ENCODE measurements at places on chromosomes 5 and 9. TPM values are rescaled to one million over a fixed set of nuclear protein-coding genes. Genes with fewer than 3 reads are reported as not detected.

The CCL28 gene
- 7.5 TPM for total RNA-seq

The OSMR gene
- total RNA-seq = 97.5 TPM

The FSTL4 gene
- total RNA-seq = 0.22 TPM

The TXN gene
- 152 TPM for total RNA-seq

The RALGPS1 gene
- total RNA-seq = 9.8 TPM

- no peaks in the 10 kb centered on the region for H3K27me3 ChIP-seq
- DNase-seq = peak; percentile 73
- H3K36me3 ChIP-seq = no peaks in the 10 kb centered on the region
- no peaks in the 10 kb centered on the region for H3K4me1 ChIP-seq
- peak overlapping the region; percentile 96 for H3K27ac ChIP-seq
Observed at GRCh38 chr9:111036429-111036789, 1.9 kb downstream of the LPAR1 start.

The HTR1A gene
- not detected for total RNA-seq

GRCh38 chr9:34541540-34541939 lies 18.8 kb upstream of the ENHO start:
- no peaks in the 10 kb centered on the region for H3K36me3 ChIP-seq
- DNase-seq = no peak
- H3K27me3 ChIP-seq = peaks cover 3% of the 10 kb centered on the region
- H3K4me1 ChIP-seq = peaks cover 4% of the 10 kb centered on the region

GRCh38 chr9:23117616-23118015 lies 671.0 kb downstream of the DMRTA1 start:
- H3K4me1 ChIP-seq = no peaks in the 10 kb centered on the region
- H3K27me3 ChIP-seq = no peaks in the 10 kb centered on the region
- H3K27ac ChIP-seq = no peak overlapping the region
- no peak for DNase-seq
- no peaks in the 10 kb centered on the region for H3K36me3 ChIP-seq

The MRPL22 gene
- total RNA-seq = 12.3 TPM

DNA sequence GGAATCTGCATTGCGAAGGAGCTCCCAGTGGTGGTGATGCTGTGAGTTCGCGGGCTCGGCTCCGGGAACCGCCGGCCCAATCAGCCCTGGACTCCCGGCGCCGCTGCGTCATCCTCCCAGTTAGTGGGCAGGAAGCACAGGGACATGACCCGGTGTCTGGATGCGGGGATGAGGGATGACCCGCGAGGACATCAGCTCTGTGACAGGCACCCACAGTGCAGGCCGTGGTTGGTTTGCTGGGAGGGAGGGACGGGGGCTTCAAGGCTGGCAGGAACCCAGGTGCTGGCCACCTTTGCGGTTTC lies 996 bp downstream of the NXNL2 start:
- H3K4me1 ChIP-seq = peaks cover 49% of the 10 kb centered on the region
- H3K4me3 ChIP-seq = peak overlapping the region; percentile 63
- peak overlapping the region; percentile 89 for H3K27ac ChIP-seq
- no peaks in the 10 kb centered on the region for H3K36me3 ChIP-seq
- H3K27me3 ChIP-seq = no peaks in the 10 kb centered on the region

DNA sequence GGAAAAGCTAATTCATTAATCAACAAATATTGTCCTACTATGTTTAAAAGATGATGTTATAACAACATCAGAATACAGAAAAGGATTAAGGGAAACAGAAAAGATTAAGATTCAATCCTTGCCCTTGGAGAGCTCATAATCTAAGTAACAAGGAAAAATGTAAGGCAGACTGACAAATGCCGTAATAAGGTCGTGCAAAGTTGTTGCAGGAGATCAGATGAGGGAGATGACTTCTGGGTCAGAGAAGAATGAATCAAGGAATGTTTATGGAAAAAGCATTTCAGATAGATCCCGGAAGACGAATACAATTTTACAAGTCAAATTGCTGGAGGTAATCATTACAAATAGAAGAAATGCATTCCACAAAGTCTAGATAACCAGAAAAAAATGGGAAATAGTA lies 6.4 kb downstream of the ADAMTS6 start:
- no peak overlapping the region for H3K4me3 ChIP-seq
- DNase-seq = no peak
- H3K36me3 ChIP-seq = no peaks in the 10 kb centered on the region
- no peak overlapping the region for H3K27ac ChIP-seq
- peaks cover 10% of the 10 kb centered on the region for H3K4me1 ChIP-seq

GRCh38 chr9:9045072-9045471 lies 1245.5 kb upstream of the DMAC1 start:
- no peaks in the 10 kb centered on the region for H3K4me1 ChIP-seq
- H3K27ac ChIP-seq = no peak overlapping the region
- no peak overlapping the region for H3K4me3 ChIP-seq
- H3K36me3 ChIP-seq = no peaks in the 10 kb centered on the region

DNA sequence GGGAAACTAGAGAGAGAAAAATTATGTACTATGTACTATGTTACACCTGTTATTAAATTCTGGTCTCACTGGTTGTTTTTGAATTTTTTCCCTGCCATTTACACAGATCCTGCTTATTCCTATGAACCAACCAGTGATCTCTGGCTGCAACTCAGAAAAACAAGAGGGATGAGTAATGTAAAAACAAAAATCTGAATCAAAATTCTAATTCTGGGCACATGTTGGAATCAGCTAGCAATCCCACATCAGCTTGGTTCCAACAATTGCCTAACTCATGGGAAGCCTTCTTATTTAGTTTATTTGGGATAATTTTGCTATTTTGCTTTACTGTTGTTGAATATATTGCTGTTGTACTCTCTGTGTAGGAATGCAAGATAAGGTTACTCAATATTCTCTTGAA lies 78.3 kb downstream of the PLK2 start:
- H3K36me3 ChIP-seq = no peaks in the 10 kb centered on the region
- H3K4me1 ChIP-seq = no peaks in the 10 kb centered on the region
- DNase-seq = no peak
- no peak overlapping the region for H3K4me3 ChIP-seq
- H3K27me3 ChIP-seq = no peaks in the 10 kb centered on the region
- H3K27ac ChIP-seq = no peak overlapping the region

GRCh38 chr5:81505672-81506071 lies 111.7 kb upstream of the ACOT12 start:
- H3K36me3 ChIP-seq = no peaks in the 10 kb centered on the region
- DNase-seq = no peak
- H3K27ac ChIP-seq = peak overlapping the region; percentile 78
- no peak overlapping the region for H3K4me3 ChIP-seq
- H3K4me1 ChIP-seq = peaks cover 29% of the 10 kb centered on the region

The MARCHF6 gene
- total RNA-seq = 99.4 TPM

DNA sequence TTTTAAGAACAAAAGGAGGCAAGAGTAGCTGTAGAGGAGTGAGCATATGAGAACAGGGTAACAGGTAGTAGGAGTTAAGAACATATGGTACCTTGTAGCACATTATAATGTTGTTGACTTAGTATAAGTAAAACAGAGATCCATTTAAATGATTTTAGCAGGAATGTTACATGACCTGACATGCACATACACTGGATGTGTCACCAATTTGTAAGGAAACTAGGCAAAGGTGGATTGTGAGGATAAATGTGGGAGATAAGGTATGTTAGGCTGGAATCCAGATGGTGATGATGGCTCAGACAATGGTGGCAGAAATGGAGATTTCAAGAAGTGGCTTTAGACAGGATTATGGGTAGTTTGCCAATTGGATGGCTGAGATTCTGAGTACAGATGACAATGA lies 443.1 kb upstream of the DAB2 start:
- H3K27ac ChIP-seq = no peak overlapping the region
- no peaks in the 10 kb centered on the region for H3K4me1 ChIP-seq
- no peak overlapping the region for H3K4me3 ChIP-seq
- no peaks in the 10 kb centered on the region for H3K36me3 ChIP-seq
- no peak for DNase-seq
- H3K27me3 ChIP-seq = no peaks in the 10 kb centered on the region

DNA sequence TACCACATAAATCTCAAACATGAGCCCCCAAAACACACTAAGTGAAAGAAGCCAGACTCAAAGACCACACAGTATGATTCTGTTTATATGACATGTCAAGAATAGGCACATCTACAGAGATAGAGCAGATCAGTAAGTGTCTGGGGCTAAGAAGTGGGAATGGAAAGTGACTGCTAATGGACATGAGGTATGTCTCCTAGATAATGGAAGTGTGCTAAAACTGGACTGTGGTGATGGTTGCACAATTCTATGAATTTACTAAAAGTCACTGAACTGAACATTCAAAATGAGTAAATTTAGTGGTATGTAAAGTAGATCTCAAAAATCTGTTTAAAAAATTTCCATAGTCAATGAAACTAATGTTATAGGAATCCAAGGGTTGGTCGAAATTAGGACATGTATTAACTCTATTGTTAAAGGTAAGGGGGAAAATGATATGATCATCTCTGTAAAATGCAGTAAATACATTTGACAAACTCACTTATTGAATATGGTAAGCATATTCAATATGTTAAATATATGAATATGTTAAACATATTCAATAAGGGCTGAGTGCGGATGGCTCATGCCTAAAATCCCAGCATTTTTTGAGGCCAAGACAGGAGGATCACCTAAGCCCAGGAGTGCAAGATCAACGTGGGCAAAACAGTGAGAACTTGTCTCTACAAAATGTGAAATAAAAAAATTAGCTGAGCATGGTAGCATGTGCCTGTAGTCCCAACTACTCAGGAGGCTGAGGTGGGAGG lies 51.7 kb downstream of the NUP155 start:
- no peak overlapping the region for H3K27ac ChIP-seq
- peaks cover 10% of the 10 kb centered on the region for H3K36me3 ChIP-seq
- H3K4me3 ChIP-seq = no peak overlapping the region
- H3K4me1 ChIP-seq = no peaks in the 10 kb centered on the region
- H3K27me3 ChIP-seq = no peaks in the 10 kb centered on the region
- DNase-seq = no peak

- H3K27ac ChIP-seq = no peak overlapping the region
- H3K4me1 ChIP-seq = peaks cover 15% of the 10 kb centered on the region
- H3K4me3 ChIP-seq = no peak overlapping the region
- DNase-seq = no peak
Observed at GRCh38 chr9:127181315-127181580, 58.8 kb upstream of the ANGPTL2 start.

- peak; percentile 42 for DNase-seq
- H3K27ac ChIP-seq = no peak overlapping the region
- H3K4me3 ChIP-seq = no peak overlapping the region
- peaks cover 22% of the 10 kb centered on the region for H3K4me1 ChIP-seq
- no peaks in the 10 kb centered on the region for H3K36me3 ChIP-seq
Observed at GRCh38 chr9:129225815-129226214, 47.8 kb upstream of the IER5L start.

DNA sequence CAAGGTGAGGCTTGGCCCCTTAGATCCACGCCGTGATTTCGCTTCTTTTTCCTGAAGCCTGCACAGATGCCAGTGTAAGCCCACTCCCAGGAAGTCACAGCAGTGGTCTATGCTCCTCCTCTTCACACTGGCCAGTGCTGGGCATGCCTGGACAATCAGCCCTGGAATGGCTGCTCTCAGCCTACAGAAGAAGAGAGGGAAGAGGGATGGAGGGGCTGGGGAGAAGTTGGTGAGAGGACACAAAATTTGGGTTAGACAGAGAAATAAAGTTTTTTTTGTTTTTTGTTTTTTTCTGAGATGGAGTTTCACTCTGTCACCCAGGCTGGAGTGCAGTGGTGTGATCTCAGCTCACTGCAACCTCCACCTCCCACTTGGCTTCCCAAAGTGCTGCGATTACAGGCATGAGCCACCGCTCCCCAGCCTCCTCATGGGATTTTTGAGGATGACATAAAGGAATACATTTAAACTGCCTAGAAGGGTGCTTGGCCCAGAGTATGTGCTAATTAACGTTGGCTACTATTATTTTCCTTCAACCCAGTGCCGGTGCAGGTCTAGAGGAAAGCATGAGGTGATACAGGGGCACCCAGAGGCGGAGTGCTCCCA lies 830 bp downstream of the S100Z start:
- DNase-seq = no peak
- no peak overlapping the region for H3K27ac ChIP-seq
- H3K27me3 ChIP-seq = no peaks in the 10 kb centered on the region
- no peaks in the 10 kb centered on the region for H3K36me3 ChIP-seq

- H3K27ac ChIP-seq = no peak overlapping the region
- no peak for DNase-seq
- no peaks in the 10 kb centered on the region for H3K27me3 ChIP-seq
- H3K4me3 ChIP-seq = no peak overlapping the region
- peaks cover 6% of the 10 kb centered on the region for H3K4me1 ChIP-seq
Observed at GRCh38 chr5:1291611-1292080, 3.2 kb downstream of the TERT start.

GRCh38 chr9:123654994-123655637 lies 274.8 kb downstream of the DENND1A start:
- no peak overlapping the region for H3K4me3 ChIP-seq
- DNase-seq = no peak
- H3K36me3 ChIP-seq = no peaks in the 10 kb centered on the region
- no peaks in the 10 kb centered on the region for H3K4me1 ChIP-seq
- no peak overlapping the region for H3K27ac ChIP-seq

The C5orf58 gene
- total RNA-seq = not detected

DNA sequence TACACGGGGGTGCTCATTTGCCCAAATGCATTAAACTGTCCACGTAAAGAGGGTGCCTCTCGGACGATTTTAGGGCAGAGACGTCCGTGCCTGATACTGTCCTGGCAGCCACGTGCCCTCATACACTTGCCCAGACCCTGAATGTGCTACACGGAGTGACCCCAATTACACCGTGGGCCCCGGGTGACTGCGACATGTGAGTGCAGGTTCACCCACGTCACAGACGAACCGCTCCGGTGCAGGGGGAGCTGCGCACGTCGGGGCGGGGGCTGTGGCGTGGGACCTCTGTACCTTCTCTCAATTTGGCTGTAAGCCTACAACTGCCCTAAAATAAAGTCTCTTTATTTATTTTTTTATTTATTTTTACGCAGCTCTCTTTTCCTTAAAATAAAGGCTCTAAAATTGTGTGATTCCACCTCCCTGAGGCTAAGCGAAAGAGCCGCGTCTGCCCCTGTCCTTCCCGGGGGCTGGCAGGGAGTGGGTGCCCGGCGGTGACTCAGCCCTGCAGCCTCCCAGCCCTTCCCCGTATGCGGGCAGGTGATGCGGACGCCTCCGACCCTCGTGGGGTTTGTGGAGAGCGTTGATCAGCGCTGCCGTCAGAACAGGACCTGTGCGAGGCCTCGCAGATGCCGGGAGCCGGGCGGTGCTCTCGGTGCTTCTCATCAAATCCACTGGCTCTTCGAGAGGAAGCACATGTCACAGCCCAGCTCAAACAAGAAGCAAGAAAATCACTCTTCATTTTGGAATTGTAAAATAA lies 9.2 kb upstream of the EGFL7 start:
- no peak overlapping the region for H3K4me3 ChIP-seq
- no peaks in the 10 kb centered on the region for H3K36me3 ChIP-seq
- no peaks in the 10 kb centered on the region for H3K27me3 ChIP-seq

The FOXD4L3 gene
- total RNA-seq = not detected
